ENCODE measurements at places on chromosomes 12 and 14.

GRCh38 chr12:2693244-2693860 lies 101.4 kb upstream of the FKBP4 start:
- no peak for DNase-seq
- no peak overlapping the region for H3K4me3 ChIP-seq
- H3K27ac ChIP-seq = no peak overlapping the region
- peaks cover 36% of the 10 kb centered on the region for H3K27me3 ChIP-seq
- H3K36me3 ChIP-seq = no peaks in the 10 kb centered on the region
- no peaks in the 10 kb centered on the region for H3K4me1 ChIP-seq

- no peaks in the 10 kb centered on the region for H3K36me3 ChIP-seq
- no peak for DNase-seq
- H3K4me3 ChIP-seq = no peak overlapping the region
- H3K4me1 ChIP-seq = no peaks in the 10 kb centered on the region
- H3K27me3 ChIP-seq = peaks cover 12% of the 10 kb centered on the region
- H3K27ac ChIP-seq = no peak overlapping the region
These were observed 4.7 kb upstream of the KRT7 start for GRCh38 chr12:52228366-52228765.

DNA sequence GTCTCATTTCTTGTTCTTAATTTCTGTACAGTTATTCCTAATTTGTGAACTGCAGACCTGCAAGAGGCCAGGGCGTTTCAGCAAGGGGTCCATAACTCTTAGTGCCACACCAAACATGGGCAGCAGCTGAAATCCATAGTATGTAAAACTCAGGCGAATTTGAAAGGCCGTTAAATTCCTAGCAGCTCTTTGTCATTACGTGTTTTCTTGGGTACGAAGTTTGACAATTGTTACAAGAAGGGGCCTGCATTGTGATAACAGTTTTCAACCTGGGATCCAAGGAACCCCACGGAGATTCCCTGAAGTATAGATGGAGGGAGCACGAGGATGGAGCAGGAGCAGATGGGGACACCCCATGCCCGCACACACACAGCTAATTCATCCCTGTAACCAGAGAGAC lies 288.0 kb downstream of the ZFP36L1 start:
- no peaks in the 10 kb centered on the region for H3K36me3 ChIP-seq
- no peak overlapping the region for H3K4me3 ChIP-seq
- DNase-seq = no peak
- peaks cover 9% of the 10 kb centered on the region for H3K4me1 ChIP-seq
- no peak overlapping the region for H3K27ac ChIP-seq
- no peaks in the 10 kb centered on the region for H3K27me3 ChIP-seq

GRCh38 chr12:49017891-49018260 lies 700 bp downstream of the PRKAG1 start:
- no peaks in the 10 kb centered on the region for H3K27me3 ChIP-seq
- H3K4me3 ChIP-seq = peak overlapping the region; percentile 83
- H3K36me3 ChIP-seq = peaks cover 20% of the 10 kb centered on the region
- DNase-seq = no peak

DNA sequence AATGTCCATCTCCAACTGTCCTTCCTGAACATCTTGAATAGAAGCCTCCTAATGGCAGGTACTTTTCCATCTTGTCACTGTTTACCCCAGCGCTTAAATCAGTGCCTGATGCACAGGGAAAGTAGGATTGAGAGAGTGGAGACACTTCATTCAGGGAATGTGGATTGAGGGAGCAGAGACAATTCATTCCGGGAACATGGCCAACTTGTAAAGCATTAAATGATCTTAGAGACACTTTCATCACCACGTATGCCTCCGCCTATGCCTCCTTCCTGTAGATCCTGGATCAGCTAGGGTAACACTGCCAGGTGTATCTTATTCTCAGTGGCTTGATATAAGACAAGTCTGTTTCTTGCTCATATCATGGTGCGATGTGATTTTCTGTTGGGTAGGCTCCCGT lies 67.6 kb upstream of the CSRP2 start:
- DNase-seq = no peak
- H3K36me3 ChIP-seq = no peaks in the 10 kb centered on the region
- H3K27me3 ChIP-seq = no peaks in the 10 kb centered on the region
- no peak overlapping the region for H3K4me3 ChIP-seq
- H3K27ac ChIP-seq = no peak overlapping the region
- no peaks in the 10 kb centered on the region for H3K4me1 ChIP-seq

DNA sequence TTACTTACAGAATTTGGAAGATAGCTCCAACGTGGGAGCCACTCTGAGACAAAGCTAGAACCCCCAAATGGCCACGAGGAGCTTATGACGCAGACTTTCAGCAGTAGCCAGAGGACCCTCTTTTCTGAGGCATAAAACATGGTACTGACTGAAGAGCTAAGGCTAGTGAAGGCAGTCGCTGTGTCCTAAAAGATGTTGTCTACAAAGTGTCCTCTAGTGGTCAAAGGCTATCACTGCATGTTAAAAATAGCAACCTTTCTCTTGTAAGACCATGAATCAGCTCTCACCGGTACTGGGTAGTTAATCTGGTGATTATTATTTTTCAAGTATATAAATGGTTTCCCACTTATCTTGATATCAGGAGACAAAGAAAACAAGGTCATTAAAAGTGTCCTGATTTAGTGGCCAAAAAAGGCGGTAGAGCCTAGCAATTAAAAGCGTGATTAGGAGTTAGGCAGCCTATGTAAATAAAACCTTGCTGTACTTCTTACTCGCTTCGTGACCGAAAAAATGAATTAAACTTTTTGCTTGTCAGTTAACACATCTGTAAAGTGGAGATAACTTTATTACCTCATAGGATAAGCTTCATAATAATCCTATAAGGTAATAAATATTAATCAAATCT lies 47.0 kb upstream of the LGR5 start:
- no peaks in the 10 kb centered on the region for H3K4me1 ChIP-seq
- no peaks in the 10 kb centered on the region for H3K36me3 ChIP-seq
- no peak overlapping the region for H3K4me3 ChIP-seq
- H3K27me3 ChIP-seq = no peaks in the 10 kb centered on the region

DNA sequence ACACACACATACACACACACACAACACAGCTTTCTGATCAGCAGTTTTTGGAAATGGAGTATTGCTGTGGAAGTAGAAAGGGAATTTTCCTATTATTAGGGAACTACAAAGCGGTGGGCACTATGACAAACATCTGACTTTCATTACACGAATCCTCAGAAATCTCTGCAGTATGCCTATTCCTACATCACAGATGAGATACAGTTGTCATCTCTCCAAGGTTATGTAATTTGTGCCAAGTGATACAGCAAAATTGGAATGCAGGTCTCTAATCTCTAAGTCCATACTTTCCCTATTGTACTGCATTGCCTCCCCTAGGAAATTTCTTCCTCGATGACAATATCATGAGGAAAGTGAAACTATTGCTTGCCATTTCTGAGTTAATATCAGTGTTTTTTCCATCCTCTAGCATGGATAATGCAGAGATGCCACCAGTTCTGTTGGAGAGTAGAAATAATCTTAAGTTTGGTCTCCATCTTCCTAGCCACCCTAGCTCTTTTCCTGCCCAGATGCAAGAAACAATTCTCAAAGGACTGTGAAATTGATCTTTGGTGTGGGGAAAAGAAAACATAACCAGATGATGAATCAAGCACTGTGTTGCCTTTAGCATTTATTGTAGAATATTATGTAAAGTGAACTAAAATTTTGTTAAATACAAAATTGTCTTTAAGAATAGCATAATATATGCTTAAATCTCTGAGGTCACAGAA lies 94.7 kb downstream of the ERGIC2 start:
- no peaks in the 10 kb centered on the region for H3K36me3 ChIP-seq
- H3K4me1 ChIP-seq = no peaks in the 10 kb centered on the region
- no peaks in the 10 kb centered on the region for H3K27me3 ChIP-seq
- H3K4me3 ChIP-seq = no peak overlapping the region
- no peak for DNase-seq
- no peak overlapping the region for H3K27ac ChIP-seq

GRCh38 chr12:67356380-67356774 lies 87.2 kb downstream of the CAND1 start:
- DNase-seq = no peak
- peaks cover 38% of the 10 kb centered on the region for H3K4me1 ChIP-seq
- H3K27ac ChIP-seq = peak overlapping the region; percentile 81
- no peak overlapping the region for H3K4me3 ChIP-seq

DNA sequence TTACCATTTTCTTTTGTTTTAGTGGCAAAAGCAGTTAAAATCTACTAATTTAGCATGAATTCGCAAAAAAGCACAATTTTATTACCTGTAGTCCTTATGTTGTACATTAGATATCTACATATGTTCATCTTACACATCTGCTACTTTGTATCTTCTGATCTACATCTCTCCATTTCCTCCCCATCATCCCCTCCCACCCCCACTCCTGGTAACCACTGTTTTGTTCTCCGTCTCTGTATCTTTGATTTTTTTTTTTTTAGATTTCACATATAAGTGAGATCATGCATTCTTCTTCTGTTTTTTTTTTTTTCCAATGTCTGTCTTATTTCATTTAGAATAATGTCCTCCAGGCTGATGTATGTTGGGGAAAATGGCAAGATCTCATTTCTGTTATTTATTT lies 922.7 kb downstream of the VRK1 start:
- no peaks in the 10 kb centered on the region for H3K4me1 ChIP-seq
- no peak for DNase-seq
- no peak overlapping the region for H3K27ac ChIP-seq
- no peaks in the 10 kb centered on the region for H3K36me3 ChIP-seq
- H3K27me3 ChIP-seq = no peaks in the 10 kb centered on the region

- H3K4me1 ChIP-seq = no peaks in the 10 kb centered on the region
- H3K27me3 ChIP-seq = no peaks in the 10 kb centered on the region
These were observed 21.6 kb downstream of the TGFB3 start for GRCh38 chr14:75960231-75960630.

DNA sequence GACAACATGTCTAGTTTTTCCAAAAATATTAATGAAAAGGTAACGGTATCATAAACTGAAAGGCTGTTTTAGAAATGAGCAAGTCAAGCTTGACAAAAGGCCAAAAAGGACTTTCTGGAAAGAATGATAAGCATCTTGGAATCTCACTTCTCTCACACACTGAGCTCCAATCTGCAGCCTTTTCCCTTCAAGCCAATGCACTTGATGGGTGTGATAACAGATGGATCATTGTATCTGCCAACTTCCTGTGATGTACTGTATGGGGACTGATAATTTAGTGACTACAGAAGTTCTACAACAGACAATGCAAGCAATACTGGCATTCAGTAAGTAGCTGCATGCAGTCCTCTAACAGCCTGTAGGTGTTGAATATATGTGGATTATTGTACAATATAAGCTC lies 147.1 kb downstream of the MED13L start:
- no peak for DNase-seq
- peaks cover 80% of the 10 kb centered on the region for H3K4me1 ChIP-seq
- no peaks in the 10 kb centered on the region for H3K27me3 ChIP-seq
- no peak overlapping the region for H3K4me3 ChIP-seq
- no peaks in the 10 kb centered on the region for H3K36me3 ChIP-seq
- H3K27ac ChIP-seq = no peak overlapping the region

DNA sequence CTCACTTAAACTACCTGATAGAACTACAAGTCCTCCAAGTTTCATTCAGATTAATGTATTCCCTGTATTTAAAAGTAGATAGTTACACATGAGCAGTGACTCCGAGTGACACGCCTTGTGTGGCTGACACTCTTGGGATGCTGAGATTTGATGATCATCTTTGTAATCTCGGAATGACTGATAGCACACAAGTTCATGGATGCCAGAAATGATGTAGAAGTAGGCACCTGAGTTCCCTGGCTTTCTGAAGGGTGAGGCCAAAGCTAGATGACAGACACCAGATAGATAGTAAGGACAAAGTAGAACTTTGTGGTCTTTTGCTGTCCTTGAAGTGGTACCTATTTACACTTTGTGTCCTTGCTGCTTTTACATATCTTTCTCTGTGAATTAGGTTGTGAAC lies 491.2 kb downstream of the PCNX1 start:
- H3K36me3 ChIP-seq = no peaks in the 10 kb centered on the region
- H3K27ac ChIP-seq = no peak overlapping the region
- DNase-seq = no peak
- no peaks in the 10 kb centered on the region for H3K4me1 ChIP-seq
- H3K4me3 ChIP-seq = no peak overlapping the region

DNA sequence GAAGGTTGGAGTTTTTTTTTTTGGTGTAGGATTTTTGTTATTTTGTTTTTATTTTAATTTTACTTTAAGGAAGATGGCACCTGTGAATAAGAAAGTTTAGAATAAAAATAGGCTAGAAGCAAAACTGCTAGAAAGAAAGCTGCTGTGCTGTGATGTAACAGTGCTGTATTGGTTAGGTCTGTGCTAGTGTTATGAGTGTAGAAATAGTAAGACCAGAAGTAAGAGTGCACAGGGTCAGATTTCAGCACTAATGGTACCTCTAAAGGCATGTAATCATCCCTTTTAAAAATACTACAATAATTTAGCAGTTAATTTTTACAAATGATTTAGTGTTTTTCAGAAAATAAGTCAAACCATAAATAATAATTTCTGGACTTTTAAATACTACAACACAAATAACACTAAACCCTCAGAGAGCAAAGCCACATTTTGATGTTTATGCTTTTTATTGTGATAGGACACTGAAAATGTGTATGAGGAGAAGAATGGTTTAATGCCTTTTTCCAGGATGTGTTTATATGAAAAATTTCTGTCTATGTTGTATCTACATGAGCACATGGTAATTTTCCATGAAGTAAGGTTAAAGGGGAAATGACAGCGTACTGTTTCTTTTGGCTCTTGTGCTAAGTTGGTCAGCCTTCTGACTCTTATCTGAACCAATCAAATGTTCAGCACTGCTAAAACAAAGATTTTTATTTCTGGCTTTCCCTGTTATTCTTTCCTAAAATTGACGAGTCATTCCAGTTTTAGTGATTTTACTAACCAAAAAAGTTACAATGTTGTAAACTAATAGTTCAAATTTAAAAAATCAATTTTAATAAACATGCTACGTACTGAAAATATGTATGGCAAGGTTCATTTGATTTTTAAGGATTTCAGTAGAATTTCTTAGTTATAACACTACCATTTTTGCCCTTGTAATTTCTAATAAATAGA lies 96.1 kb downstream of the PPHLN1 start:
- peaks cover 31% of the 10 kb centered on the region for H3K4me1 ChIP-seq
- no peaks in the 10 kb centered on the region for H3K36me3 ChIP-seq
- peak overlapping the region; percentile 12 for H3K27ac ChIP-seq

GRCh38 chr12:45509187-45509586 lies 220.3 kb upstream of the ARID2 start:
- no peak for DNase-seq
- H3K4me3 ChIP-seq = no peak overlapping the region
- no peaks in the 10 kb centered on the region for H3K36me3 ChIP-seq
- no peak overlapping the region for H3K27ac ChIP-seq
- no peaks in the 10 kb centered on the region for H3K27me3 ChIP-seq

DNA sequence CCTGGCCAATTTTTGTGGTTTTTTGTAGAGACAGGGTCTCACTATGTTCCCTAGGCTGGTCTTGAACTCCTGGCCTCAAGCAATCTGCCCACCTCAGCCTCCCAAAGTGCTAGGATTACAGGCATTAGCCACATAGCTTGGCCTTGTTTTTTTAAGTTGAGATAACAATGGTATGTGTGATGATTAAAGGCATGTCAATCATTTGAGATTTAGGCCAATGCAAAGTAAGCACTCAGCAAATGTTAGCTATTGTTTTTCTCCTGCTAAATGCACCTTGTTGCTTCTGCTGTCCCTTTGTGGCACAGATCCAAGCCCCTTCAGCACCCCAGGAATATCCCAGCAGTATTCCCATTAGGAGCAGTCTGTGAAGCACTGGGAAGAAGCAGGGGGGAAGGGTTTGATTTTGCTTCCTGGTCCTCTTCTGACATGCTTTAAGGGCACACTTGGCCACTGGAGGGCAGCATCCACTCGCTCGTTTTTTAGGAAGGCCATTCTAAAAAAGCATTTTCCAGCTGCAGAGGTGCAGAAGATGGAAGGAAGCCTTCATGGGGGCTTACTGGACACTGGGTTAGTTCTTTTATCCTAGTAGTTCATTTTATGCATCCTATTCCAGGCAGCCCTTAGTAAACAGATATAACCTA lies 70.2 kb upstream of the ZFP36L1 start:
- peak; percentile 44 for DNase-seq
- H3K36me3 ChIP-seq = no peaks in the 10 kb centered on the region
- no peak overlapping the region for H3K27ac ChIP-seq
- no peak overlapping the region for H3K4me3 ChIP-seq
